ENCODE measurements at places on chromosomes 7 and 10.

- no peak for DNase-seq
These were observed 94.4 kb downstream of the AHR start for GRCh38 chr7:17392846-17393245.

DNA sequence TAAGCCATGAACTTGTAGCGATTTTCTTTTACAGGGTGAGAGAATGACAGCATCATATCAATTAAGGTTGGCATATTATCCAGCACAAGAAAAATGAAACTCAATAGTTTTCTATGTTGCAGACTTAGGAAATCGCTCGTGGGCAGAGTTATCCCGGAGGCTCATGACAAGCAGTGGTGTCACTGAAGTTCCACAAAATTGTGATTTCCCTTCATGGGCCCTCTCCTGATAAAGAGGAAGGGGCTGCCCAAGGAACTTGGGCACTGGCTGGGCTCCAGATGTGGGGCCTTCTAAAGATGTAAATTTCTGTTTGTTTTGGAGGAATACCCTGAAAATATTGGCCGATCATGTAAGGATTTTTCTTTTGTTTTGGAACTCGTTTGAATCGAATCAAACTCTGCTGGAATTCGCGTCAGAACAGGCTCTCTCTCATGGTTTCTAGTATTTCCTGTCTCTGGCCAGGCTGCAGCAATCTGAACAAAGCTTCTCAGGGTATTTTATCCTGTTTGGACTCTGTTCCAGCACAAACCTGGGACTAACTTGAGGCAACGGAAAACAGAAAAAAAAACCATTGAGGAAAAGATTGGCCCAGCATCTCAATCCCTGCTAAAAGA, 340.6 kb upstream of the NRP1 start:
- DNase-seq = no peak

GRCh38 chr10:109418795-109419194, 504.5 kb downstream of the XPNPEP1 start:
- no peak for DNase-seq

DNA sequence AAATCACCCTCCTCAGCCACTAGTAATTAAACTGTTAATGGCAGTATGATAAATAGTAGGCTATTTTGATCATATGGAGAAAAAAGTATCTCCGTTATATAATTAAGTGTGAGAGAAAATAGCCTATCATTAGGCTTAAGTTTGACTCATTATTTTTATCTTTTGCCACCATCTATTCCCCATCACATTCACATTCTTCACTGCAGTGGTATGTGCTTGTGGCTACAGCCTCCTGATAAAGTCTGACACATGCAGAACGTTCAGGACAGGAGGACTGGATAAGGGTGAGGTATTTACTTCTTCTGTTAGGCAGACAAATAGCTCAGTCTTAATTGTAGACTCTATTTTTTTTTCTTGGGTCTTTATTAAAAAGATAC, 5.8 kb downstream of the NEBL start:
- peak; percentile 7 for DNase-seq

GRCh38 chr10:118914629-118915028, 114.9 kb upstream of the NANOS1 start:
- DNase-seq = no peak

GRCh38 chr10:84452003-84452402, 123.6 kb downstream of the CCSER2 start:
- DNase-seq = no peak

- peak; percentile 37 for DNase-seq
These were observed 68.0 kb downstream of the LANCL2 start for GRCh38 chr7:55432939-55433784.

DNA sequence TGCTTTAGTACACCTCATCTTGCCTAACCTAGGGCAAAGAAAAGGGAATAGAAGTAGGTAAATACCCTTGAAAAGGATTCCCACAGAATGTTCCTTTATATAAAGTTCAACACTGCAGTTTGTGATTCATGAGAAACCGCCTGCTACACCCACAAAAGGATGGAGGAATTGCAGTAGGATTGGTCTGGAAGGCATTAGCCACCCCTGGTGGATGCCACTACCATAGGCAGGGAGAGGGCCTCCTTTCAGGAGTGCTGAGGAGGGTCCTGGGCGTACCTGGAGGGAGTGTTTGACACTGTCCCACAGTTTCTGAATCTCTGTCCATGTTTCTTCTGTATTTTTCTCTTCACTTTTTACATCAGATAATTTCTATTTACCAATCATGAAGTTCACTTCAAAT, 221.8 kb upstream of the TMEM72 start:
- no peak for DNase-seq

DNA sequence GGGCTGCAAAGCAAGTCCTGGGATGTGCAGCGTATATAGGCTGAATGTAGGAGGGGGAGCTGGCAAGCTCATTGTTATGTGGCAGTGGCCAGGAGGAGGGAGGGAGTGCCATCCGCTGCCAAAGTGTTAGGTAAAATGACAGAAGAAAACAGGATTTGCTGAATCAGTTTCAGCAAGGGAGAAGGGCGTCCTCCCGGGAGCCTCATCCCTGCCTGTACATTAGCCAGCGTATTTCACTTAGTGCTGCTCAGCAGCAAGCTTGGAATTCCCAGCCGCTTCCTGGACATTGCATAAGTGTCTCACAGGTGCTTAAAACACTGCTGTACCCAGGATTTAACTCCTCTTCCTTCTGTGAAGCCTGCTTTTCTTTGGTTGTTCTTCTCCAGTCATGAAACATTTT, 2.5 kb downstream of the NIPSNAP2 start:
- DNase-seq = no peak

DNA sequence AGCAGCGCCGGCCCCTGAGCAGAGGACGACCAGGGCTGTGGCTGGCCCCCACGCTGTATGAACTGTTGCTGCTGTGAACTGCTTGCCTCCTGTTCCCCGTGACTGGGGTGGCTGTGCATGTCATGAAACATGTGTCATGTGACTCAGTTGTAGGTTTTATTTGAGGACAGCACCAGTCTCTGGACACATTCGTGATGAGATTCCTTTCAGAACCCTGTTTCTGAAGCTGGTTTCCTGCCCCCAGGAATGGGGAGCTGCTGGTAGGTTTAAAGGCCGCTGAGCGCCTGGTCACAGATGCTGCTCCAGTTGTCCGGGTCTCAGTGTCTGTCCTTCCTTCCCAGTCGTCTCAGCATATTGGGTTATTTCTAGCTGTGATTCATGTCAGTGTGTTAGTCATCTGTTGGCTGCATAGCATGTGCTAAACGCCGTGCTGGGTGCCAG, 79.1 kb upstream of the PPIF start:
- no peak for DNase-seq

- no peak for DNase-seq
These were observed 43.7 kb downstream of the ELFN1 start for GRCh38 chr7:1713502-1714484.

GRCh38 chr7:108825581-108825909, 255.9 kb downstream of the DNAJB9 start:
- no peak for DNase-seq
